ENCODE measurements at places on chromosomes 13 and 19.
A peak's percentile ranks its signal among the peaks of the same experiment; 100 is the strongest.

GRCh38 chr13:104320446-104320845 lies 1254.2 kb upstream of the SLC10A2 start:
- DNase-seq: no peak

- no peak for DNase-seq
These were observed 2.5 kb downstream of the FTL start for GRCh38 chr19:48967346-48968178.

DNA sequence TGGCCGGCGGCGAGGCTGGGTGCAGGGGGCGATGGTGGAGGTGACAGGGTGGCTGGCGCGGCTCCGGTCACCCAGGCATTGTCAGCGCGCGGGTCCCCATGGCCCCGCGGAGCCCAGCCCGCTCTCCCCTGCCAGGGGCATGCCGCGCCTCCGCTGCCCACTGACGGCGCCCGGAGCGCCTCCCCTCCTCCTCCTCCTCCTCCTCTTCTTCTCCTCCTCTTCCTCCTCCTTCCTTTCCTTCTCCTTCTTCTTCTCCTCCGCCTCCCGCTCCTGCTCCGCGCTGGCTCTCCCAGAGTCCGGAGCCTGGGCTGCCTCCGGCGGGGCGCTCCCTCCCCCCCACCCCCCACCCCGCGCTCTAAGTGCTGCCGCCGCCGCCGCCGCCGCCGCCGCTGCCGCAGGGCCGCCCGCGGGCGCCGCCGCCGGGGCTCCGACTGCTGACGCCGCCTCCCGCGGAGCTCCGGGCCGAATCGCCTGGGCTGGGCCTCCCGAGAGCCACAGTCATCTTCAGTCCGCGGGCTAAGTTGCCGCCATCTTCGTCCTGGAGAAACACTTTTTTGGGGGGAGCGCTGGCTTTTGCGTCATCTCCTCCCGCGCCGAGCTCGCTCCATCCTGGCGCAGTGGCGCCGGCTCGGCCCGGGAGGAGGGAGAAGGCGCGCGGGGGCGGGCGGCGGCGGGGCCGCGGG lies 348.3 kb downstream of the LIG4 start:
- DNase-seq: no peak

DNA sequence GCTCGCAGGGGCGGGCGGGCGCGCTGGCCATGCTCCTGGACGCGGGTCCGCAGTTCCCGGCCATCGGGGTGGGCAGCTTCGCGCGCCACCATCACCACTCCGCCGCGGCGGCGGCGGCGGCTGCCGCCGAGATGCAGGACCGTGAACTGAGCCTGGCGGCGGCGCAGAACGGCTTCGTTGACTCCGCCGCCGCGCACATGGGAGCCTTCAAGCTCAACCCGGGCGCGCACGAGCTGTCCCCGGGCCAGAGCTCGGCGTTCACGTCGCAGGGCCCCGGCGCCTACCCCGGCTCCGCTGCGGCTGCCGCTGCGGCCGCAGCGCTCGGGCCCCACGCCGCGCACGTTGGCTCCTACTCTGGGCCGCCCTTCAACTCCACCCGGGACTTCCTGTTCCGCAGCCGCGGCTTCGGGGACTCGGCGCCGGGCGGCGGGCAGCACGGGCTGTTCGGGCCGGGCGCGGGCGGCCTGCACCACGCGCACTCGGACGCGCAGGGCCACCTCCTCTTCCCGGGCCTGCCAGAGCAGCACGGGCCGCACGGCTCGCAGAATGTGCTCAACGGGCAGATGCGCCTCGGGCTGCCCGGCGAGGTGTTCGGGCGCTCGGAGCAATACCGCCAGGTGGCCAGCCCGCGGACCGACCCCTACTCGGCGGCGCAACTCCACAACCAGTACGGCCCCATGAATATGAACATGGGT lies 599 bp downstream of the ZIC2 start:
- DNase-seq: peak; percentile 66

Data from CD4-positive, alpha-beta T cell (primary cell).